Upper lobe of left lung (tissue), 6 donors: ENCODE measurements at places on chromosomes 3 and 15.

- no peak for DNase-seq
Measured at GRCh38 chr3:114714237-114714636, 420.4 kb downstream of the TIGIT start.

GRCh38 chr3:57434041-57434440 is 110.1 kb downstream of the DNAH12 start:
- no peak for DNase-seq

DNA sequence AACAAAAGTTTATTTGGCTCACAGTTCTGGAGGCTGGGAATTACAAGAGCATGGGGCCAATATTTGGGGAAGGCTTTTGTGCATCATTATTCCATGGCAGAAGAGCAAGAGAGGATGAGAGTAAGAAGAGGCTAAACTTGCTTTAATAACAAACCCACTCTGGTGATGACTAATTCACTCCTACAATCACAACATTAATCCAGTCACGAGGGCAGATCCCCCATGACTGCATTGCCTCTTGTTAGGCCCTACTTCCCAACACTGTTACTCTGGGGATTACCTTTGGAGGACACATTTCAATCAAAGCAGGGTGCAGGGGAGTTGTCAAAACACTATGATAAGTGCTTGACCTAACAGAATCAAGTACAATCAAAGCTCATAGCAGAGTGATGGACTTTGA is 181.7 kb downstream of the BBX start:
- DNase-seq: no peak

- DNase-seq: no peak
Measured at GRCh38 chr3:155352900-155353490, 59.5 kb upstream of the STRIT1 start.

DNA sequence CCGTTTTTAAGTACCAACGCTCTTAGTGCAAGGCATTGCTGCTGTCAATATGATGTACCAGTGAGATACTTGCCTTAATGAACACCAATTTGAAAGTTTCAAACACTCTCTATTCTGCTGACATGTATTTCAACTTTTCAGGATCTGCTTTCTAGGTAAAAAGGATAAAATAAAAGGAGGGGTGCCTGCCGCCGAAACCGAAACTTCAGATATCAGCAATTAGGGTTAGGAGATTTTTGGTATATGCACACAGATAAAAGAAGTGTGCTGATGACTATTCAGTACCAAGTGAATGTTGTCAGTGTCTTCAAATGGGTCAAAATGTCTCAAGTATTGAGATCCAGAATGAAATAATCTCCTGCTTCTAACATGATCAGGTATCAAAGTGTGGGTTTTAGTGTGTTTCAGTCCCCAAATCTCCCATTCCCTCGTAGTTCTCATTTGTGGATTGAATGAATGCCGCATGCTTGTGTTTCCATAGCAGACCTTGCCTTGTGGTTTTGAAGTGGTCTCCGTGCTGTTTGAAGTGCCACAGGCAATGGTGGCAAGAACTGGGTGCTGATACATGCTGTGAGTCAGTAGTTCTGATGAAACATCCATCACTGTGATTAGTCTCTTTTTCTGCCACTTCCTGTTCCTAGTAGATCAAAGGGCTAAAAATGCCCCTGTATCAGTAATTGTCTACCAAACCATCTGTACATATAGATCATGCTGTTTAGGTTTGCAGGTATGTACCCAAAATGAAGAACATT is 22.5 kb downstream of the CHST14 start:
- no peak for DNase-seq

DNA sequence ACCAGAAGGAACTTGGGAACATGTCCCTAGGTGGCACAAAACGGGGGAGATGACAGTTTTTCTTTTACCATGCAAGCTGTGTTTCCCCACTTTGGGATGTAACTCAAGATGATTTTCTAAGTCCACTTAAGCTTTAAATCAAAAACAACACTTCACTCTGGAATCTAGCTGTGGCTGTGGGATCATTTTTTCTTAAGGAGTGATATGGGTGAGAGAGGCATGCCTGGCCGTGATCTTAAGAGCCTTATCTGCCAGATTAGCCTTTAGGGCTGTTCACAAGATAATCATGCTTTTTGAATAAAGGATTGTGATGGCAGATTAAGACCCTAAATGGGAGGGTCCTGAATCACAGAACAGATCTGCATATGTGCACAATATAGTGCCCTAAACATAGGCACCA is 384.8 kb upstream of the SEMA6D start:
- DNase-seq: no peak

DNA sequence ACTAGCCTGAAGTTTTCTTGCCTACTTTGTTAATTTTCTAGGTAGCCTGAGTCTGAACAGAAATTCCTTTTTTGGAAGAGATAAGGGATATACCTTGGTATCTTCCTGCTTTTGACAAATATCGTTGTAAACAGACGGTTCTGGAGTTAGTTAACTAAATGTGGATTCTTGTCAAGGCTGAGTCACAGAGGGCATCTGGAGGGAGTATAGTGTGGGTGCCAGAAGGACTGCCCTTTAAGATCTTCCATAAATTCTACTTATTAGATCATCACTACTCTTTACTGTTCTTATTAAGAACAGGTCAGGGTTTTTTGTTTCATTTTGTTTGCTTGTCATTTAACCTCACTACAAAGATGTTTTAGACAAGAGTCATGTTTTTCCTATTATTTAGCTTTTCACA is 125.3 kb upstream of the SKOR1 start:
- no peak for DNase-seq

- DNase-seq: no peak
Measured at GRCh38 chr3:61315871-61316270, 64.6 kb upstream of the FHIT start.

GRCh38 chr15:83471307-83471866 is 24.2 kb downstream of the SH3GL3 start:
- DNase-seq: no peak

DNA sequence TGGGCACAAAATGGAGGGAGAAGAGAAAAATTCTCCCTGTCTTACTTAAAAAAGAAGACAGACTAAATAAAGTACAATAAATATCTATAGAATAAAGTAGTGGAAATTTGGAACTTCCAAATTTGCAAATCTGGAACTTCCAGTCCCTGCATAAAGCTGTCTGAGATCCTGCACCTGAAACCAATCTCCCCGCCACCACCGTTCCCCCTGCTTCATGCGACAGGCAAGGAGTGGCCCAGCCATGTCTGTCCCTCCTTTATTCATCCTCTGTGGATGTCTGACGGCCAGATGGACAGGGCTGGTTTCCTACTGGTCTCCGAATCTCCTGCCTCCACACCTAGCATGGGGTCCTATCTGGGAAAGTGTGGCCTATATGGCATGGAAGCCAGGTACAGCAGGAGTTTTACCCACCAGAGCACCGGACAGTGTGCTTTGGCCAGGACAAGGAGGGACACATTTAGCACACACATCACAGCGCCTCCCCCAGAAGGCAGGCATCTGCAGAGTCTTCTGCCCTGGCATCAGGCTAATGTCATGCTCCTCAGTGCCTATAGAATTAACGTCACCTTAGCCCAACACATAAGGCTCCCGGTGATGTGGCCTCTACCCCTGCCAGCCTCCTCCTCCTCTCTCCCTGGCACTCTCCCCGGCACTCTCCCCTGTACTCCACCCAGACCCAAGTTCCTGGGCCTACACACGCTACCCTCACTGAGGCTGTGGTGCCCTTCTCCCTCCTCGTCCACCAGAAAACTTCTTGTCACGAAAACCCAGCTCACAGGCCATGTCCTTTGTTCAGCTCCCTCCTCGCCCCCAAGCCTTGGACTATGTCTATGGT is 170.8 kb downstream of the XXYLT1 start:
- DNase-seq: no peak

GRCh38 chr3:101825904-101826445 is 23.3 kb upstream of the NFKBIZ start:
- no peak for DNase-seq

- DNase-seq: no peak
Measured at GRCh38 chr15:29455530-29455929, 185.9 kb upstream of the NSMCE3 start.

DNA sequence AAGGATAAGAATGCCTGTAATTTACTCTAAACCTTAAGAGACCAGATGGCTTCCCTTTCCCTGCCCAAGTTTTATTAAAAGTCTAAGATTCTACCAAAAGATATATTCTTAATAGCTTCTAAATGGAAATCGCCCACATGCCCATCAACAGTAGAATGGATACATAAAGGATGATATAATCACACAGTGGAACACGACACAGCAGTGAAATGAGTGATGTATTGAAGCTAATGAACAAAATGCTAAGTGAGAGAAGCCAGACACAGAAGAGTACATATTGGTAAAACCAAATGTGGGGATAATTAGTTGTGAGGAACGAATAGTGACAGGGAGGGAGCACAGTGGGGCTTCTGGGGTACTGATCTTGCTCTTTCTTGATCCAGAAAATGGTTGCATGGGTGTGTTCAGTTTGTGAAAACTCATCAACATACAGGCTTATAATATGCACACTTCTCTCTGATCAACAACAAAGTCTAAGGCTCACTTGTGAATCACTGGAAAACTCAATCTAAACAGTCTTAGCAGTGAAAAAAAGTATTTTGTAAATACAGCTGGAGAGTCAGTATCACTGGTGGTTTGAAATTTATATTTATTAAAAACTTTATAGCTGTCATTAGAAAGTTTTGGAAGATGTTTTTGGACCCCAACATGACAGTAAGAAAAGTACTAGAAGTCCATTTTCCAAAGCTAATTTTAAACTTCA is 170.7 kb upstream of the FAM3D start:
- no peak for DNase-seq

DNA sequence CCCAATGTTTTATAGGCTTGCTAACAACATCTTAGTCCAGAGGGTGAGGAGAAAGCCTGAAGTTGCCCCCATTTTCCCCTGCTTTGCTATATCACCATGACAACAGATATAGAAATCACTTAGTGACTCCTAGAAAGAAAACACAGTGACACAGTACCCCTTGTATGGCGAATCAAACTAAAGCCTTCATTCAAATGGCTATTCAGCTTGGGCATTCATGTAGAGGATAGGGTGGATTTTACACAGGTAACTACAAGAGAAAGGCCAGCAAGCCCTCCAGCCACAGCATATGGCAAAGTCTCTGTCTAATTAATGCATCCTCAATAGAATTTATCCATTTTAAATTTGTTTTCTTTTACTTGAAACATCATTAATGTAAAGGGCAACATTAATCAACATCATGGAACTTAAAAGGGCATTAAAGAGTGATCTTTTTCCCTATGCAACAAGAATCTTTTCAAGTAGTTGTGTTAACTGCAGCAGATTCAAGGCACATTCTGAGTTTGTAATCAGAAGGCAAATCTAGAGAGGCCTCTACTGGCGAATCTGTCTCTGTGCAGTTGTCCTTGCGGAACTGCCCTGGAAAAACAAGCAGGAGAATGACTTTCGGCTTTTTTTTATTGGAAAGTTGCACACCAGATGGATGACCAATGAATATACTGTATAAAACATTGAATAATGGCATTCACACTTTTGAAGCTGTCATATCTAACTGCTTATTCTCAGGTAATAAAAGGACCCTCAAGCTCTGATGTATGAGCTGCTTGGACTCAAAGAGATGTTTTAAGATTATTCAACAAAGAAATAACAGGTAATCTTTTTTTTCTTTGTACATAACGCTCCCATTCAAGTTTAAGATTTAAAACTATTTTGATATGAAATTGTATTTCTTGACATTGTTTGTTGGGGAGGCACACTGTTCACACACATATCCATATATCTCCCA is 621.7 kb upstream of the AGTR1 start:
- DNase-seq: no peak

- DNase-seq: no peak
Measured at GRCh38 chr15:84961114-84961452, 20.6 kb upstream of the PDE8A start.

GRCh38 chr3:28901018-28901417 is 379.9 kb upstream of the RBMS3 start:
- DNase-seq: no peak

DNA sequence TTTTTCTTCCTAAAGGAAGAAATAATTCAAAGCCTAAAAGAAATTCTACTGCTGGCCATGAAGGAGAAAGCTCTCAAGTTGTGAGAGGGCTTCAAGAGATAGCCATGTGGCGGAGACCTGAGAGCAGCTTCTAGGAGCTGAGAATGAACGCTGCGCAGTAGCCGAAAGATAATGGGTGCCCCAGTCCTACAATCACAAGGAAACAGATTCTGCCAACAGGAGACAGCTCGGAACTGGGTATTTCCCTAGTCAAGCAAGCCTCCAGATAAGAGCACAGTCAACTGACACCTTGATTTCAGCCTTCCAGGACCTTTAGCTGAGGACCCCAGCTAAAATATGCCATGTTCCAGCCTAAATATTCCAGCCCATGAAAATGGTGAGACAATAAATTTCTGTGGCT is 824.1 kb downstream of the FHIT start:
- DNase-seq: no peak

GRCh38 chr3:179842061-179842460 is 189.2 kb downstream of the USP13 start:
- DNase-seq: no peak

DNA sequence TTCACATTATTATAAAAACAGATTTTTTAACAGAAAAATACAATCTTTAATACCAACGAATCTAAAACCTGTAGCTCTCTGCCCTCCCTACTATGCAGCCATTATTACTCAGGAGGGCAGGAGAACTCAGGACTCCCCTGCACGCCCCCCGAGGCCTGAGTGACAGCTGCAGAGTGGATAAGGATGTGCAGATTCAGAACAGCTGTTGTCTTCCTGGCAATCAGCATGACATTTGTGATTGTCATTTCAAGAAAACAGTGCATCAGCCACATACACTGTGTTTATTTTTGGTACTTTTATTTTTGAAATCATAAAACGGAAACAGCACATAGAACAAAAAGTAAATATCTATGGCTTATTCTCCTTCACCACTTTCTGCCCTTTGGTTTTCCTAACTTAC is 450.8 kb downstream of the OCA2 start:
- no peak for DNase-seq

- no peak for DNase-seq
Measured at GRCh38 chr3:165185707-165186327, 10.4 kb downstream of the SLITRK3 start.

GRCh38 chr3:174498638-174499037 is 360.5 kb upstream of the NAALADL2 start:
- no peak for DNase-seq

DNA sequence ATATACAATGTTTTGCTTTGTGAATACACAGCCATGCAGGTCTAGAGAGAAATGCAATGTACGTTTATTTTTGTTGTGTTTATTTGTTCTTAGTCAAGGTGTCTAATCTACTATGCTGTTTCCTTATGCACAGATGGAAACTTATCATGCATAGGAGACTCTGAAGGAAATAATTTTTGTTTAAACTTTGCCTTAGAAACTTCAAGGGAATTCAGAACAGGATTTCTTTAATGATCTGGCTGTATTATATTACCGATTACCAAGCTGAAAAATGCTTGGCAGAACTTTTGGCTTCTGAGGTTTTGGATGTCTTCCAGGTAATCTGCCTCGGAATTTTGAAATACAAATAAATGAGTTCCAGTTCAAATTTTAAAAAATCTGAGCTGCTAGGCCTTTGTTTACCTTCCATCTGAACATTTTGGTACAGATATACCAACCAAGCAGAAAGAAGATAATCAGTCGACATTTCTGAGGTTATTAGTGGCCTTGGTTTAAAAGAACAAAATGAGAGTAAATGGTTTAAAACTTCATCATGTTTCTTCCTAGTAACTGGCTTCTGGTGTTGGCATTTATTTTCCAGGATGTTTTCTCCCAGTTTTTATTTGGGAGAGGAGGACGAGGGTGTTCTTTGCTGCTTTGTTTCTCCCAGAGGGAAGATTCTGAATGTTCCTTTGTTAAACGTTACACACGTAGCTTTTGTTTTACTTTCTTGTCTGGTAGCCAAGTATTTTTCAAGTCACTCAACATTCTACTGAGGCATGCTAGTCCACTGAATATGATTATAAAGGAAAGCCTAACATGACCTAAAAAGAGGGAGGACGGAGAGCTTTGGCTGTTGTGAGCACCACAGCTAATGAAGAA is 421.8 kb upstream of the TBL1XR1 start:
- DNase-seq: no peak
